ENCODE measurements at places on chromosomes 5 and 9.

DNA sequence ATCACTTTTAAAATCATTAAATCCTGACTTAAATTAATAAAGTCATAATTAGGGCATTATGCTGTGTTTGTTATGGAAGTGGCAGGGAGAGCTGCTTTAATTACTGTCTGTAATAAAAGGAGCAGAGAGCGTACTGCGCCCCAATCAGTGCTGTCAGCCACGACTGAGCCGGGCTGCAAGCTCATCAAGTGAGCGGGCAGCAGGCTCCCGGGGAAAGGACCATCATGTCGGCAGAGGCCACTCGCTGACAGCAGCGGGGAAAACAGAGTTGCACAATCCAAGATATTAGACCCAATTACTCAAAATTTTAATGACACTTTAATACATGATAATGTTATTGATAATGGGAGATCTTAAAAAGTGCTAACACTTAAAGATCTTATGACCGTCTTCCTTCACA, 181.6 kb downstream of the AP3B1 start:
- DNase-seq, result no peak

GRCh38 chr5:109884676-109885075, 194.9 kb downstream of the MAN2A1 start:
- DNase-seq, result no peak

DNA sequence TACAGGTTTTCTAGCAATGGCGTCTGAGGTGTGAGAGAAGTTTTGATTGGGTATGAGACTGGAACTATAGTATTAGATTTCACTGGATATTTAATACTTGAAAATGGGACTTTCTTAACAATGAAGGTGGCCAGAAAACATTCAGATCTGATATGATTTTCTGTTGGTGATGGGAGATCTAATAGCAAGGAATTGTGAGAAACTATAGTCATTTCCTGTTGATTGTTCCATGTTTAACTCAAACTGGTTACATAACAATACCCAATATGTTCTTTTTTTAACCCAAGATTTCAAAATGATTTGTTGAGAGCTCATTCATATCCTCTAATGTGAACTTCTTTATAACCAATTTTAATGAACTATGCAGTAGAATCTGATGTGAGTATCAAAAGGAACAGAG, 793.2 kb upstream of the RGMB start:
- no peak for DNase-seq

- no peak for DNase-seq
These were observed 26.6 kb downstream of the HABP4 start for GRCh38 chr9:96476591-96476990.

- DNase-seq, result no peak
These were observed 13.3 kb upstream of the PITX1 start for GRCh38 chr5:135047347-135047695.

- no peak for DNase-seq
These were observed 210.0 kb downstream of the MPDZ start for GRCh38 chr9:13069498-13069897.

GRCh38 chr9:120893611-120894307, 16.8 kb upstream of the PHF19 start:
- no peak for DNase-seq
